ENCODE measurements at places on chromosomes 3 and 15.

DNA sequence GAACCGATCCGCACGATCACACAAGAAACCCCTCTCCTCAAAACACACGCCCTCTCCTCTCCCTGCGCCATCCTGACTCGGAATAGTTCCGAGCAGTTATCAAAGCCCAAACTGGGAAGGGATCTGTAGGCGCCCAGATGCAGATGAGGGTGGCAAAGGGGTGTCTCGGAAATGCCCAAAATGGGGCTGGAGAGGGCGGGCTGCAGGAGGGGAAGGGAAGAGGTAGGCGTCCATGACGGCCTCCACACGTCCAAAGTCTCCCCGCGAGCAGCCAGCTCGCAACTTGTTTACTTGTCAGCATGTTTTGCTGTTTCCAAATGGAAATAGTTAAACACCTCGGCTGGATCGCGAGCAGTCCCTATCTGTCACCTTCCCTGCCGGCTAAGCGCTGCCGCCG, 1.5 kb downstream of the NTRK3 start:
- DNase-seq, result no peak

GRCh38 chr3:51845129-51845528, 16.3 kb upstream of the IQCF2 start:
- DNase-seq, result no peak

GRCh38 chr3:100104442-100104798, 9.9 kb downstream of the FILIP1L start:
- no peak for DNase-seq

- DNase-seq, result no peak
These were observed 119.3 kb downstream of the SERPINI1 start for GRCh38 chr3:167854846-167855245.

- DNase-seq, result no peak
These were observed 34.8 kb downstream of the MAP1A start for GRCh38 chr15:43552256-43552655.

DNA sequence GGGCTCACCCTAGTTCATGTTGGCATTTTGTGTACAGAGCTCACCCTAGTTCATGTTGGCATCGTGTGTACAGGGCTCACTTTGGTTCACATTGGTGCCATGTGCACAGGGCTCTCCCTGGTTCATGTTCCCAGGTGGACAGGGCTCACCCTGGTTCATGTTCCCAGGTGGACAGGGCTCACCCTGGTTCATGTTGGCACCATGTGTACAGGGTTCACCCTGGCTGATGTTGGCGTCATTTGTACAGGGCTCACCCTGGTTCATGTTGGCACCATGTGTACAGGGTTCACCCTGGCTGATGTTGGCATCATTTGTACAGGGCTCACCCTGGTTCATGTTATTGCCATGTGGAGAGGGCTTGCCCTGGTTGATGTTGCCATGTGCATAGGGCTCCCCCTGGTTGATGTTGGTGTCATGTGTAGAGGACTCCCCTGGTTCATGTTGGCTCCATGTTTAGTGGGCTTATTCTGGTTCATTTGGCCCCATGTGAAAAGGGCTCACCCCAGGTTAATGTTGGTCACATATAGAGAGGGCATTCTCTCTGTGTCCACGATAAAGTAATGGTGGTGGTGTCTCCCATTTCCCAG, 31.7 kb upstream of the NR2C2 start:
- no peak for DNase-seq

DNA sequence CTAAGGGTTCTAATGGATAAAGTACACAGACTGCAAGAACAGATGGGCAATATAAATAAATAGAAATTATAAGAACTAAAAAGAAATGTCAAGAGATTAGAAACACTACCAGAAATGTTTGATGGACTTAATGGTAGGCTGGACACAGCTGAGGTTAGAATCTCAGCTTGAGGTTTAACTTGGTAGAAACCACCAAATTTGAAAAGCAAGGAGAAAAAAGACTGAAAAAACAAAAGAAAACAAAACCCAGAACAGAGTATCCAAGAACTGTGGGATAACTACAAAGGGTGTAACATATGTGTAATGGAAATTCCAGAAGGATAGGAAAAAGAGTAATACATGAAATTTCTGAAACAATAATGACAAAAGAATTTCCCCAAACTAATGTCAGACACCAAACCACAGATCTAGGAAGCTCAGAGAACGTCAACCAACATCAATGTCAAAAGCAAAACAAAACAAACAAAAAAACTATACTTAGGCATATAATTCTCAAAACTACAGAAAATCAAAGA, 35.0 kb downstream of the RFX7 start:
- no peak for DNase-seq

All from MM.1S (cell line).